ENCODE measurements at places on chromosomes 13 and 19.

GRCh38 chr13:112240076-112240475 is 136.1 kb upstream of the SPACA7 start:
- no peak for DNase-seq

- no peak for DNase-seq
Observed at GRCh38 chr19:39109641-39110040, 15.9 kb upstream of the PAK4 start.

GRCh38 chr19:13902993-13903555 is 2.8 kb downstream of the BRME1 start:
- peak; percentile 28 for DNase-seq

DNA sequence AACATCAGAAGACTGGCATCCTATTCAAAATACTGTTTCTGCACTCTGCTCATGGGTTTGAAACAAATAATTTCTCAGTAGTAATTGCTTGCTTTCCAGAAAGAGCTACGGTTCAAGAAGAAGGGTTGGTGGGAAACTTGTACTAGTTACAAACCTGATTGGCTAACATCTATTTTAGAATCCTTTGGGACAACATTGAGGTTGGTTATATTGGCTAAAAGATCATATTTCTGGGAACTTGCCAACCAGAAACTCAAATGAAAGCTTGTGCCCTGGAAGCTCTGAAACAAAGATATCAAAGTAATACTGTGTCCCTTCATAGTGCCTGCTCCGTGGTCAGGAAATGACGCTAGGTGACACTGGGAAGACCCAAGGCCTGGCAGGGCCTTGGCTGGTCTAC is 141.7 kb downstream of the LACC1 start:
- DNase-seq, result no peak

DNA sequence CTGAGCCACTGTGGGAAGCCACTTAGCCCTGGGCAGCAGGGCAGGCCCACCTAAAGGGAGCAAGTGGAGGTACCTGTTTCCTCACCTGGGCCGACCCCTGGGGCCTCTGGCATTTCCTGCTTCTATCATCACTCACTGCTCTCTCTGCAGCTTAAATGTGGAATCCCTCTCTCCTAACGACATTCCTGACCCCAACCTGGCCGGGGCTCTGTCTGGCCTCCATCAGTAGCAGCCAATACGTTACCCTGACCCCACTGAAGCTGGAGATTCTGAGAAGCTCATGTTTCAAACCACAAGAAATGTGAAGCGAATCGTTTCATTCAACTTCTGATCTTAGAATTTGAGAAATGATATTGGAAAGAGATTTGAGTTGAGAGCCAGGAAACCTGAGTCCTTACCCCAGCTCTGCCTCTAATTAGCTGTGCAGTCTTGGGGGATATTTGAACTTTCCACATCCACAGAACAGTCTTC is 39.9 kb downstream of the DOCK9 start:
- no peak for DNase-seq

DNA sequence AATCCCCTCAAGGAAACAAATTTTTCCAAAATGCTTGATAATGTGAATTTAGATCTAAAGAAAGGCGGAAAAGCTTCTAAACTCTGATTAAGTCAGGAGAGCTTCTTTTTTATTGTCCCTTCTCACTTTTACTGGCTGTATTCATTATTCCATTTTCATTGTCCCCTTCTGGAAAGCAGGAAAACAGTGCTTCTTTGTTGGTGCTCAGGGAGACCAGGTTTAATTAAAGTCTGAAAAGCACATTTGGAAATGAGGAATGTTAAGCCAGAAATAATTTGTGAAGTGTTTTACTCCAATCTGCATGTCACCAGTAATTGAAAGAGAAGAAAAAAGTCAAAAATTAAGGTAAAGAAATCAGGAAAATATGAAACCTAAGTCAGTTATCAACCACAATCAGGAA is 43.5 kb upstream of the TSC22D1 start:
- DNase-seq, result no peak

DNA sequence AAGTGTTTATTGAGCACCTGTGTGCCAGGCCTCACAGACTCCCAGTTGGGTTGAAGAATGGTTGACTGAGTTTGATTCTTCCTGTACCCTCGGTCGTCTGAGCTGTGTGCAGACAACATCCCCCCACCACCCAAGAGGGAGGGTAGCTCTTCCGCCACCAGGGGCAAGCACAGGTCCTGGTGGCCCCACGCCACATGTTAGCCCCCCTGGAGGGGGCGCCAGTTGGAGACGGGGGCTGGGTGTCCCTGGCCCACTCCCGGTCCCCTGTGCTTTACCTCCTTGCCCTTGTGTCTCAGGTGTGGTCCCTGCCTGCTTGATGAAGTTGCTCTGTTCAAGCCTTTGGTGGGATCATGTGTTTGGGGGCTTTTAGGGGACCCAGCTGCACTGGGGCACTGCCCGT is 27.2 kb downstream of the COLGALT1 start:
- DNase-seq, result no peak

- no peak for DNase-seq
Observed at GRCh38 chr13:94178625-94179244, 300.7 kb downstream of the DCT start.

DNA sequence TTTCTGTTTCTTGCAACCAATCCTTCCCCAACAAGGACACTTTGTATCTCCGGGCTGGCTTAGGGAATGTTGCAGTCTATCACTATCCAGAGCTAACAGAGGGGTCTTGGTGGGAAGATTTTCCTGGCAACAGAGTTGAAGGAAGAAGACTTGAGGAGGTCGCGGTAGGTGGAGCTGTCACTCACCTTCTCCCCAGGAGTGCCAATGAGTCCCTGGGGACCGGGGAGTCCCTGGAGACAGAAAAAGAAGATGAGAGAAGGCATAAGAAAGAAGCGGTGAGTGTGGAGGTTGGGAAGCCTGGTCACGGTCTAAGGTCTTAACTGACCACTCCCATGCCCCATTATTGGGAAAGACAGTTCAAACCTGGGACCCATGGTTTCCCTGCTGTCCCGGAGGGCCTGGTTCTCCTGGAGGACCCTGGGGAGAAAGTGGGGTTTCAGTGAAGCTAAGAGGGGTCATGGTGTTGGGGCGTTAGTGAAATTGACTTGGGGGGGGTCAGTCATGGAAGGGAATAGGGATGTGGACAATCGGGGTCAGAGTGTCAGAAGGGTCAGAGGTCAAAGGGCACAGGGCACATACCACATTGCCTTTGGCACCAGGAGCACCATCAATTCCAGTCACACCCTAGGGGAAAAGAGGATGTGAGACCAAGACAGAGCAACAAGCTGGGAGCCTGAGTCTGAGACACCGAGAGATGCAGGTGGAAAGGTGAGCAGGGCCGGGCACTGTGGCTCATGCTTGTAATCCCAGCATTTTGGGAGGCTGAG is 18.7 kb downstream of the COL5A3 start:
- no peak for DNase-seq

- DNase-seq, result no peak
Observed at GRCh38 chr19:48663667-48664066, 9.2 kb downstream of the NTN5 start.

GRCh38 chr13:39616087-39616694 is 13.2 kb upstream of the LHFPL6 start:
- peak; percentile 56 for DNase-seq

GRCh38 chr19:8311461-8312260 is 3.5 kb upstream of the CD320 start:
- DNase-seq, result no peak

DNA sequence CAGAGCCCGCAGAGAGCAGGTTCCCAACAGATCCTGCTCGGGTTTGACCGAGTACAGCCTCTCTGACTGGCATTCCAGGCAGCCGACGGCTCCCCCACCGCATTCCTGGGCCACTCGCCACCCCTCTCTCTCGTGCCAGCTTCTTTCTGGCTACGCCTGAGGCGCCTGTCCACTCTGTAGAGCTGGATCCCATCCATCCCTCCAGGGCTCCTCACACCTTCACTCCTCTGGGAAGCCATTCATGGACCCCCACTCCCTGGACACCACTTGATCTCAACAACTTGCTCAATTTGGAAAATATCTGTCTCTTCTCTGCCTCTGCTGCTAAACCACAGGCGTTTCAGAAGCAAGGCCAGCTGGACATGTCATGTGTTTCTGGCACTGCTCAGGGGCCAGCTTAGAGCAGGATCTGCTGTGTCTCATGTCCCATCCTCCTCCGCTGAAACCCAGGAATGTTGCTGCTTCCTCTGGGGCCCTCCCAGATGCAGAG is 30.6 kb upstream of the ATP1A3 start:
- DNase-seq, result no peak

GRCh38 chr13:75256922-75257321 is 225.0 kb downstream of the TBC1D4 start:
- no peak for DNase-seq

GRCh38 chr19:16201011-16201391 is 3.3 kb downstream of the AP1M1 start:
- no peak for DNase-seq

- DNase-seq, result no peak
Observed at GRCh38 chr13:85638815-85639393, 160.3 kb downstream of the SLITRK6 start.
